ENCODE measurements at places on chromosomes 12 and 14.
A peak's percentile ranks its signal among the peaks of the same experiment; 100 is the strongest.

GRCh38 chr12:46100551-46101484, 110.4 kb upstream of the SCAF11 start:
- peak; percentile 53 for DNase-seq

GRCh38 chr12:13104409-13104808, 942 bp upstream of the GSG1 start:
- DNase-seq = no peak

- DNase-seq = no peak
These were observed 578.4 kb upstream of the STXBP6 start for GRCh38 chr14:25628390-25628789.

DNA sequence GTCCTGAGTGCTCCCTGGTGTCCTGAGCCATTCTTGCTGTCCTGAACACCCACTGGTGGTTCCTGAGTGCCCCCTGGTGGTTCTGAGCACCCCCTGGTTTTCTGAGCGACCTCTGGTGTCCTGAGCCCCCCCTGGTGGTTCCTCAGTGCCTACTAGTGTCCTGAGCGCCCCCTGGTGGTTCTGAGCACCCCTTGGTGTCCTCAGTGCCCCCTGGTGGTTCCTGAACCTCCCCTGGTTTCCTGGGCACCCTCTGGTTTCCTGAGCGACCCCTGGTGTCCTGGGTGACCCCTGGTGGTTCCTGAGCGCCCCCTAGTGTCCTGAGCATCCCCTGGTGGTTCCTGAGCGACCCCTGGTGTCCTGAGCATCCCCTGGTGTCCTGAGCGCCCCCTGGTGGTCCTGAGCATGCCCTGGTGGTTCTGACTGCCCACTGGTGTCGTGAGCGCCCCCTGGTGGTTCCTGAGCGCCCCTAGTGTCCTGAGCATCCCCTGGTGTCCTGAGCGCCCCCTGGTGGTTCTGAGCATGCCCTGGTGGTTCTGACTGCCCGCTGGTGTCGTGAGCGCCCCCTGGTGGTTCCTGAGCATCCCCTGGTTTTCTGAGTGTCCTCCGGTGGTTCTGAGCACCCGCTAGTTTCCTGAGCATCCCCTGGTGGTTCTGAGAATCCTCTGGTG, 473.1 kb downstream of the TMEM121 start:
- no peak for DNase-seq

- no peak for DNase-seq
These were observed 337.2 kb upstream of the NAV3 start for GRCh38 chr12:77493302-77494168.
